ENCODE measurements at places on chromosomes 12 and 14.
A peak's percentile ranks its signal among the peaks of the same experiment; 100 is the strongest.

- DNase-seq, result no peak
Measured at GRCh38 chr12:82930301-82930700, 243.6 kb downstream of the TMTC2 start.

- DNase-seq, result no peak
Measured at GRCh38 chr14:22888662-22889061, 5.6 kb downstream of the REM2 start.

GRCh38 chr12:71664411-71665089, 449 bp downstream of the THAP2 start:
- no peak for DNase-seq

- peak; percentile 49 for DNase-seq
Measured at GRCh38 chr12:66087365-66087943, 43.1 kb downstream of the LLPH start.

- DNase-seq, result no peak
Measured at GRCh38 chr14:51118993-51119392, 24.1 kb upstream of the TRIM9 start.

GRCh38 chr12:68932961-68933893, at the start of gene CPM:
Gene CPM (minus strand): TSS chr12:68933171. CDS start chr12:68932837, 334 bp downstream.
- DNase-seq, result no peak

GRCh38 chr12:54374562-54375258, 9.8 kb downstream of the ZNF385A start:
- DNase-seq, result no peak

- no peak for DNase-seq
Measured at GRCh38 chr14:89374908-89375307, 42.1 kb downstream of the FOXN3 start.

- DNase-seq, result no peak
Measured at GRCh38 chr12:76265424-76266180, 82.6 kb downstream of the BBS10 start.

Data from AG09309 (cell line).